ENCODE measurements at places on chromosomes 16 and 17. TPM values are rescaled to one million over a fixed set of nuclear protein-coding genes. Genes with fewer than 3 reads are reported as not detected.
A peak's percentile ranks its signal among the peaks of the same experiment; 100 is the strongest.

CLEC3A gene
- total RNA-seq = not detected

KRTAP4-1 gene
- not detected for total RNA-seq

VTN gene
- 1.0 TPM for total RNA-seq

CCL1 gene
- total RNA-seq = not detected

GRCh38 chr17:71192039-71192555 is 928.7 kb upstream of the SOX9 start:
- no peak overlapping the region for H3K27ac ChIP-seq
- DNase-seq = no peak
- no peaks in the 10 kb centered on the region for H3K4me1 ChIP-seq
- no peaks in the 10 kb centered on the region for H3K27me3 ChIP-seq
- no peak overlapping the region for H3K4me3 ChIP-seq
- no peaks in the 10 kb centered on the region for H3K36me3 ChIP-seq

GRCh38 chr17:18181358-18181757 is 2.3 kb upstream of the ALKBH5 start:
- H3K4me3 ChIP-seq = no peak overlapping the region
- H3K27ac ChIP-seq = no peak overlapping the region
- peaks cover 23% of the 10 kb centered on the region for H3K4me1 ChIP-seq

- H3K4me3 ChIP-seq = no peak overlapping the region
- no peaks in the 10 kb centered on the region for H3K27me3 ChIP-seq
- no peaks in the 10 kb centered on the region for H3K36me3 ChIP-seq
- no peak overlapping the region for H3K27ac ChIP-seq
Observed at GRCh38 chr17:21163101-21163500, 36.3 kb downstream of the DHRS7B start.

DNA sequence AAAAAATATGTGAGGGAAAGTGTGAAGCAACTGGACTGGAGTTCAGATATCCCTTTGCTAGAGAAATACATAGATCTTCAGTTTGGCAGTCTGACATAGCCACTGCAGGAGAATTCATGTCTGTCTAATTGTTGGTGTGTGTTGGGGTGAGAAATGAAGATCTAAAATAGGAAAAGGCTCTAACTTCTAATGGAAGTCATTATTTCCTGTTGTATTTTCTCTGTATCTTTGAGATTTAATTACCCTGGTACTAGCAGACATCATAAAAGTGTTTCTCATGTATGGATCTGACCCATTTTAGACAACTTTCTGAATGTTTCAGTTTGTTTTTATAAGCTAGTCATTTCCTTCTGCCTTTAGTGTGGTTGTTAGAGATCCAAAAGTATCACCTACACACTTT is 128.3 kb downstream of the NLK start:
- no peak overlapping the region for H3K4me3 ChIP-seq
- DNase-seq = no peak
- H3K36me3 ChIP-seq = peaks cover 2% of the 10 kb centered on the region
- H3K27me3 ChIP-seq = no peaks in the 10 kb centered on the region

GRCh38 chr17:70157151-70157550 is 12.2 kb upstream of the KCNJ2 start:
- no peaks in the 10 kb centered on the region for H3K36me3 ChIP-seq
- H3K4me1 ChIP-seq = no peaks in the 10 kb centered on the region
- no peak overlapping the region for H3K27ac ChIP-seq
- no peaks in the 10 kb centered on the region for H3K27me3 ChIP-seq
- DNase-seq = no peak

DNA sequence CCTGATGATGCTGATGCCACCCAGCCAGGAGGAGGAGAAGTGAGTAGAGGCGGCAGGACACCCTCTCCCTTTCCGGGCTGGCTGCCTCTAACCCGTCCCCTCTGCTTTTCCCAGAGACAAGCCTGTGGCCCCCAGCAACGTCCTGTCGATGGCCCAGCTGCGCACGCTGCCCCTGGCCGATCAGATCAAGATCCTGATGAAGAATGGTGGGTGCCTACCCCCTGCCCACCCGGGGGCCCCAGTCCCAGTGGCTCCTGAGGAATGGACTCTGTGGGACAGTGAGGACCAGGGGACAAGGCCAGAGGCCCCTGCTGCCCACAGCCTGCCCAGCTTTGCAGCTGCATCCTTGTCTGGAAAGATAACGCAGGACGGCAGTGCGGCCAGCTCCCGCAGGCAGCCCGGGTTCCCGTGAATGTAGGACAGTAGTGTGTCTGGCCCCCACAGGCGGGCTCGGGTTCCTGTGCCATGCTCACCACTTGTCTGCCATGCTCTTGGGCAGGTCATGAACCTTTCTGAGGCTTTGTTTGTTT is 19.9 kb downstream of the POLR3E start:
- no peaks in the 10 kb centered on the region for H3K4me1 ChIP-seq
- no peak for DNase-seq
- H3K27me3 ChIP-seq = no peaks in the 10 kb centered on the region
- H3K4me3 ChIP-seq = no peak overlapping the region
- H3K27ac ChIP-seq = no peak overlapping the region
- H3K36me3 ChIP-seq = peaks cover 83% of the 10 kb centered on the region

DNA sequence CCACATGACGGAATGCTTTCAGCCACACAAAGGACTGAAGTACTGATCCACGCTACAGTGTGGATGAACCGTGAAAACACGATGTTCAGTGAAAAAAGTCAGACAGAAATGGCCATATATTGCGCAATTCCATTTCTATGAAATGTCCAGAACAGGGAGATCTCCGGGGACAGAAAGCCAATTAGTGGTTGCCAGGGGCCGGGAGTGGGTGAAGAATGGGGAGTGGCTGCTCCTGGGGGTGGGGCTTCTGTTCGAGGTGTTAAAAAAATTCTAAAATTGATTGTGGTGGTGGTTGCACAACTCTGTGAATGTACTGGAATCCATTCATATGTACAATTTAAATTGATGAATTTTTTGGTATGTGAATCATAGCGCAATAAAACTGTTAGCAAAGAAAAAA is 154.8 kb upstream of the HSBP1 start:
- H3K4me1 ChIP-seq = no peaks in the 10 kb centered on the region
- H3K27ac ChIP-seq = no peak overlapping the region
- no peaks in the 10 kb centered on the region for H3K36me3 ChIP-seq
- H3K4me3 ChIP-seq = no peak overlapping the region
- H3K27me3 ChIP-seq = no peaks in the 10 kb centered on the region
- DNase-seq = no peak

DNA sequence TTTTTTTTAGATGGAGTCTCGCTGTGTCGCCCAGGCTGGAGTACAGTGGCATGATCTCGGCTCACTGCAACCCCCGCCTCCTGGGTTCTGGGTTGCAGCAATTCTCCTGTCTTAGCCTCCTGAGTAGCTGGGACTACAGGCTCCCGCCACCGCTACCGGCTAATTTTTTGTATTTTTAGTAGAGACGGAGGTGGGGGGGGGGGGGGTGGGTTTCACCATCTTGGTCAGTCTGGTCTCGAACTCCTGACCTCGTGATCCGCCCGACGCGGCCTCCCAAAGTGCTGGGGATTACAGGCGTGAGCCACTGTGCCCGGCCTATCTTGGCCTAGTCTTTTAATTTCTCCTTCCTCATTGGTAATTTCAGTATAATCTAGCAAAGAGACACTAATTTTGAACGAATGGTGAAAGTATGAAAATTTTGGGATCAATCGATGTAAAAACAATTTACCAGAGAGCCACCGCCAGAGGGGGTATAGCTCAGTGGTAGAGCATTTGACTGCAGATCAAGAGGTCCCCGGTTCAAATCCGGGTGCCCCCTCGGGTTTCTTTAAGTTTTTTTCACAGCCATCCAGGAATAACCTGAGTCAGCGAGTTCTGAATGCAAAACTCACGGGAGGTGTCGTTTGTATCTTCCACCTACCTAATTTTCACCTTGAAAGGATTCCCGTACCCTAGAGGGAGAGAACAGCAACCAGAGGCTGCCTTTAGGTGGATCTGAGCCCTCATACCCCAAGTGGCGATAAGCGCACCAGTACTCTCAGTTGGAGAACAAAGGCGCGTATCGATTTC is 2.5 kb upstream of the LASP1 start:
- H3K27ac ChIP-seq = peak overlapping the region; percentile 99
- no peaks in the 10 kb centered on the region for H3K27me3 ChIP-seq
- no peak for DNase-seq

DNA sequence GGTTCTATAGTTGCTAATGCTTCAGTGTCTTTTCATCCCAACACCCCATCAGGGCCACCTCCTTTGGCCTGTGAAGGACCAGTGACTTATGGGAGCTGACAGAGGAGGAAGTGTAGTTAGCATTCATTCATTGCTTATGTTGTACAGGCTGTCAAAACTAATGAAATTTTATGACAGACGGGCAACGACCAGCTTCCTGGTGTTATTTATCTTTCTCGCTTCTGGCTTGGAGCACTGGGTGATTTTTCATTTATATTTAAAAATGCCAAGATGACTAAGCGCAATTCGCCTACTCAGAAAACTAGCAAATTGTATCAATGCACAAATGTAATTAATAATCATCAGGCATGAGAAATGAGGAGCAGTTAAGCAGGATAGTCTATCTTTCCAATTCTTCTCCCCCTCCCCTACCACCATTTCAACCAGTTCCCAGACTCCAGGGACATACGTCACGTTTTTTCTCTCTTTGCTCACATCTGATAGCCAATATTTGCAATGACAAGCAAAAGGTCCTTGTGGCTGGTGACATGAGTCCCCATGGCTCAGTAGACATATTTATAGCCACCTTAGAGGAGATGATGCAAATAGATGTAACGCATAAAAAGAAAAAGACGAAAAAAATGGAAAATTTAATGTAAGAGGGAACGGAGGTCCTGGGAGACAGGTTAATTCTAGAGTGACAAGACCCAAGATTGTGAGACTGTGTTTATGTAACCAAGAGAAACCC is 11.2 kb downstream of the CDRT15 start:
- DNase-seq = no peak
- H3K4me1 ChIP-seq = no peaks in the 10 kb centered on the region
- H3K27ac ChIP-seq = no peak overlapping the region
- H3K4me3 ChIP-seq = no peak overlapping the region

Data from upper lobe of left lung (tissue), 6 donors.